DND-41 (cell line): ENCODE measurements at places on chromosomes 1 and 21.

DNA sequence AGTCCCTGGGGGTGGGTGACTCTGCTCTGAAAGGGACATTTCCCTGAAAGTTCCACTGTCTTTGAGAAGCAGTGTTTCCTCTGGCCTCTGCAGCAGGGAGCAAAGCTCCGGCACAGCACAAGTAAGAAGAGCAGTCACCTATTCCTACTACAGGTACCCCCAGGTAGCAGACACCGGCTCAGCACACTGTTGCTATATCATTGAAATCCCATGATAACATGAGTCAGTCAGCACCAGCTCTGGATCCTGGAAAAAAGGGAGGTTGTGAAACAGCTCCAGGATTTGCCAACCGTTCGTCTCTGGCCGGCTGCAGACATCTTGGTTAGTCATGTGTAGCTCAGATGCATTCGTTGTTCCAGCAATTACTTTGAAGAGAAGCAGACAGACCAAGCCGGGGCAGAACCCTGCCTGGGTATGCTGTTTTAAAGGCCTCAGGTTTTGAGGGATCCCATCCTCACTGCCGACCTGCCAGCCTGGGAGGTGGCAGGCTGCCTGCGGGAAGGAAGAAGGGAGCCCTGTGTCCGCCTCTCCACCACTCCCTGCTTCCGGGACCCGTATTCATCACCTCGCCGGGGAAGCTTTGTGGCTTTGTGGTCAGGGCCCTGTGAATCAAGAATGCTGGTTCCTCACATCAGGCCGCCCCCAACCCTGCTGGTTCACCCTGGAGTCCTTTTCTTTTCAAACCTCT, 139.2 kb downstream of the CLIC6 start:
- H3K4me1 ChIP-seq = no peaks in the 10 kb centered on the region
- H3K27me3 ChIP-seq = no peaks in the 10 kb centered on the region

DNA sequence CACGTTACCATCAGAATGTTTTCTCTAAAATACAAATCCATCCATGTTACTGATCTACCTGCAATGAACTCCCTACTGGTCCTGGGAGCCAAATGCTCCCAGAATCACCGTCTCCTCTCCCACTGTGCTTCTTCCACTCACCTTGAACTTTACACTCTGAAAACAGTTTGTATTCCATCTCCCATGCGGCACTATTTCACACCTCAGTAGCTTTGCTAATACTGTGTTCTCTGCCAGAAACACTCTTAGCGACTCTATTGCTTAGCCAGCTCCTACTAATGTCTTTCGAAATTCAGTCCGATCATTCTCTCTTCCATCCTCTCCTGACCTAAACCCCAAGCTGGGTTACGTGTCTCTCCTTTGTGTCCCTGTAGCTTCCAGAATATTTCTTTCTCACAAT, 284.4 kb upstream of the DUSP10 start:
- H3K4me1 ChIP-seq = no peaks in the 10 kb centered on the region
- H3K27me3 ChIP-seq = no peaks in the 10 kb centered on the region
- H3K4me3 ChIP-seq = no peak overlapping the region
- no peaks in the 10 kb centered on the region for H3K36me3 ChIP-seq
- DNase-seq = no peak

DNA sequence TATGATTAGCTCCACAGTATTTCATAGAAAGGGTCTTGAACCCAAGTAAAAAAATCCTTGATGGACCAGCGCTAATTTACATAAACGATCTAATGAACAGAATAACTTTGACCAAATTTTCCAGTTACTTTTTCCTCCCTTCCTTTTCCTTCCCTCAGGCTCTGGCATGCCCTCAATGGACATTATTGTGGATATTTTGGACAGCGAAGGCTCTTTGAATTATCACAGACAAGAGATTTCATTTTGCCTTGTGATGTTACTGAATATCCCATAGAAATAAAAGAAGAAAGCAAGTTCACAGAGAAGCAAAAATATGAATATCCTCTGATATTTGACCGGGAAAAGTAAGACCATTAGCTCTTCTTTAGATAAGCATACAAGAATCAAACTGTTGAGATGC, 60.3 kb upstream of the EXO1 start:
- no peak overlapping the region for H3K4me3 ChIP-seq
- DNase-seq = no peak
- H3K27me3 ChIP-seq = no peaks in the 10 kb centered on the region
- H3K4me1 ChIP-seq = no peaks in the 10 kb centered on the region
- H3K36me3 ChIP-seq = no peaks in the 10 kb centered on the region

DNA sequence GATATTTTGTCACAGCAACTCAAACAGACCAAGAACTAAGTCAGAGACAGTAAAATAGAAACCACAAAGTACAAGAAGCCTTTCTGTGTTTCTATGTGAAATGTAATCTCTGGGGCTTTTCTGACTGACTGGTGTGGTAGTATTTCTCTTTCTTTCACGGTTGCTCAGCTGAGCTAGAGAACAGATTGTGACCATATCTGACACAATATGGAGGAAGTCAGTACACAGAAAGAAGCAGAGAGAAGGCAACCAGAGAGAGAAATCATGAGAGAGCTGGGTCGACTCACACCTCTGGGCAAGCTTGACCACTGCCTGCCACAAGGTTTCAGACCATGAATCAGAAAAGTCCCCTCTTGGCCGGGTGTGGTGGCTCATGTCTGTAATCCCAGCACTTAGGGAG, 208.9 kb upstream of the GREM2 start:
- no peak overlapping the region for H3K27ac ChIP-seq
- H3K4me3 ChIP-seq = no peak overlapping the region
- DNase-seq = no peak

DNA sequence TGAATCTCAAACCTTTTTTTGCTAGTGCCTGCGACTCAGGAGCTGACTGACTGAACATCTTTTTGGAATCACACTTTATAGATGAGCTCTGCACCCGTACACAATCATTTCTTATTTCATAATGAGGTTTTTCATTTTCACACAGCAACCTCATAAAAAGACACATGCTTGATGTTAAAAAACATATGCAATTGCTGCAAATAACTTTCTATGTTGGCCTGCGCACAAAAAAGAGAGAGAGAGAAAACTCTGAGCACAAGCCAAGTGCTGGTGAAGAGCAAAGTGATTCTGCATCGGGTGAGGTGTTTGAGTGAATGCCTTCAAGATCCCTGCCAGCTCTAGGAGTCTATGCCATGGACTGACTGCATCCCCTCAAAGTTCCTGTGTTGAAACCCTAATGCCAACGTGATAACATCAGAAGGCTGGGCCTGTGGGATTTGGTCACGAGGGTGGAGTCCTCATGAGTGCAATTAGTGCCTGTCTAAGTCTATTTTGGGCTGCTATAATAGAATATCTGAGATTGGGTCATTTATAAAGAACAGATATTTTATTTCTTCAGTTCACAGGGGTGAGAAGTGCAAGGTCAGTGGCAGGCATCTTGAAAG, 36.6 kb downstream of the C1orf87 start:
- no peaks in the 10 kb centered on the region for H3K36me3 ChIP-seq
- H3K27me3 ChIP-seq = no peaks in the 10 kb centered on the region
- H3K4me3 ChIP-seq = no peak overlapping the region
- no peak overlapping the region for H3K27ac ChIP-seq
- no peaks in the 10 kb centered on the region for H3K4me1 ChIP-seq

- peaks cover 77% of the 10 kb centered on the region for H3K36me3 ChIP-seq
- no peak for DNase-seq
- H3K4me1 ChIP-seq = no peaks in the 10 kb centered on the region
- H3K4me3 ChIP-seq = no peak overlapping the region
- no peak overlapping the region for H3K27ac ChIP-seq
Observed at GRCh38 chr1:30990591-30990990, 74.9 kb downstream of the PUM1 start.

- H3K4me1 ChIP-seq = no peaks in the 10 kb centered on the region
- no peak for DNase-seq
- H3K27ac ChIP-seq = no peak overlapping the region
- H3K27me3 ChIP-seq = no peaks in the 10 kb centered on the region
- H3K36me3 ChIP-seq = no peaks in the 10 kb centered on the region
Observed at GRCh38 chr21:32812035-32812434, 40.5 kb upstream of the PAXBP1 start.
